ENCODE measurements at places on chromosomes 4 and X.

- DNase-seq: no peak
Observed at GRCh38 chrX:41580423-41581064, 108.2 kb upstream of the GPR34 start.

- DNase-seq: no peak
Observed at GRCh38 chr4:152605031-152605430, 69.1 kb upstream of the FBXW7 start.

- DNase-seq: no peak
Observed at GRCh38 chr4:13840502-13841190, 213.1 kb upstream of the BOD1L1 start.

GRCh38 chr4:2688697-2689096 lies 67.4 kb downstream of the TNIP2 start:
- DNase-seq: no peak

GRCh38 chr4:114785570-114785969 lies 187.0 kb downstream of the UGT8 start:
- DNase-seq: no peak

DNA sequence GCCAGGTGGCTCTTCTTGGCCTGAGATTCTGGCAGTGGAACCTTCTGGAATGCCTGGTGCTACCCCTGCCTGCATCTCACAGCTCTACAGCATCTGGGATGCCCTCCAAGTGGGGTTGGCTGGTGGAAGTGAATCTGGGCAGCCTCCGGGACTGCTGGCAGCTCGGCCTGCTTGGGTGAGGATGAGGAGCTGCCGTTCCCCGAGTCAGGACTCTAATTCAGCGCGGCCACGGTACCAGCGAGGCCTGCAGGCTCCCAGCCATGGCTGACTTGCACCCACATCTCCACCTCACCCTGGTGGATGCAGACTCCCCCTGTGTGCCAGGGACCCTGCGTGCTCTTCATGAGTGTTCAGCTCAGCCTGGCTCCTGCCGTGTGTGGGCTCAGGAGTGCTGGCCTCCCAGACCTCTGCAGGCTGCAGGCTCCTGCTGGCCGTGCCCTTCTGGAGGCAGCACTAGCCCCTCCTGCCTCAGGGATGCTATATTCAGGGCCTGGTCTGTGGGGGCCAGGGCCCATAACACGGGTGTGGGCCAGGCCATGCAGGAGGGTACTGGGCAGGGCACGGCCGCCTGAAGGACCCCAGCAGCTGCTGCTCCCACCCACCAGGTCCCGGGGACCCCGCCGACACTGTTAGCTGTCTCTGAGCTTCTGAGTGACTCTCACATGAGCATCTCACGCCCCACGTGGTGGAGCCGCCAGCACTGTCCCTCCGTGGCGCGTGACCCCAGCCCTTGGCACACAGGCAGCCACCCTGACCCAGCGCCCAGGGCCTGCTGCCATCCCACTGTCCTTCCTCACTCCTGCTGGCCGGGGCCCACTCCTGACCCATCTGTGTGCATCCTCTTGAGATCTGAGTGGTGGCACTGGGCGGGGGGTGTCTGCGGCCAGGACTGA lies 10.6 kb downstream of the UVSSA start:
- no peak for DNase-seq

- no peak for DNase-seq
Observed at GRCh38 chr4:165077034-165077578, 23.4 kb downstream of the TRIM75 start.

DNA sequence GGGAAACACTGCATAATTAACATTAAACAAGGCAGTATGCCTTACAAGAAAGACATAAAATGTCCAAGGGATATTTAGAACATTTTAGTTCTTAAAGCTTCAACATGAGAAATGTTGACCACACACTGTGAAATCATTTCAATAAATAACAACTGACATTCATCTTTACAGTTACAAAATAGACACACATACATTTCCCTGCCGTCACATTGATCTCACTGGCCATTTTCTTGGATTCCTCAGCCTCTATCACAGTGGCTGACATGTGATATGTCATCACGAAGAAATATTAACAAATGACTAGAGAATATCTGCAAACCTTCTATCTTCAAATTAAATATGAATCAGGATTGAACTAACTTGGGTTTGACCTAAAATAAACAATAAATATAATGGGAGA lies 1.9 kb downstream of the CXCL2 start:
- no peak for DNase-seq

GRCh38 chr4:70706044-70706461 lies 15.7 kb upstream of the RUFY3 start:
- DNase-seq: no peak

GRCh38 chr4:108891896-108892590 lies 129.2 kb upstream of the ETNPPL start:
- no peak for DNase-seq
